ENCODE measurements at places on chromosomes 2 and 18.

DNA sequence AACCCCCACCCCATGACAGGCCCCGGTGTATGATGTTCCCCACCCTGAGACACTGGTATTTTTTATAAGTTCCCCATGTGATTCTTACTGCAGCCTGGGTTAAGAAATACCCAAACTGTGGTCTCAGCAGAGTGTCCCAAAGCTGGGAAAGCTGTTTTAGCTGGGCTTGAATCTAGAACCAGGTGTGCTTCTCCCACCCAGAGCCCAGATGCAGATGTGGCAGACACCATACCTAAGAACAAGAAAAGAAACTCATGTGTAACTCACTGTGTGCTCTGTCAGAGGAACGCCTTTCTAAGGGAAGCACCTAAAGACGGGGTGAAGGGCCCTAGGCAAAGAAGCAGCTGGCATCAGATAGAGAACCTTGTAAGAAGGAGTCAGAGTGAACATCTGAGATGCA, 23.9 kb downstream of the DOK1 start:
- no peak for DNase-seq

DNA sequence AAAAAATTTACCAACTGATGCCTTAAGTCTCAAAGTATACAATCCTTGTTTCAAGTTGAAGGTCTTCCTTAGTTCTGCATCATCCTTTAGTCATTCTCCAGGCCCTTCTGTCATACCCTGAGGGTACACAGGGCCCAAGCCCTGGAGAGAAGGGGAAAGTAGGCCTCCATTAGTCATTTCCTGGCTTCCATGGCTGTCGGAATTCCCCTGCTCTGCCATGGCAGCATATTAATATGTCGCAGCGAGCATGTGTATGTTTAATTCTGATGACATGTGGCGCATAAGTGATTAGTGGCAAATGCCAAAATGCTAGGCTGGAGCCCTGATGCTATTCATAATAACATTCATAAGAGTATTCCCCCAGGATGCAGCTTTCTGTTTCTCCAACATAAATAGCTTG, 22.1 kb downstream of the GPR39 start:
- no peak for DNase-seq

- DNase-seq: no peak
Observed at GRCh38 chr2:239724194-239724849, 300.8 kb downstream of the NDUFA10 start.

DNA sequence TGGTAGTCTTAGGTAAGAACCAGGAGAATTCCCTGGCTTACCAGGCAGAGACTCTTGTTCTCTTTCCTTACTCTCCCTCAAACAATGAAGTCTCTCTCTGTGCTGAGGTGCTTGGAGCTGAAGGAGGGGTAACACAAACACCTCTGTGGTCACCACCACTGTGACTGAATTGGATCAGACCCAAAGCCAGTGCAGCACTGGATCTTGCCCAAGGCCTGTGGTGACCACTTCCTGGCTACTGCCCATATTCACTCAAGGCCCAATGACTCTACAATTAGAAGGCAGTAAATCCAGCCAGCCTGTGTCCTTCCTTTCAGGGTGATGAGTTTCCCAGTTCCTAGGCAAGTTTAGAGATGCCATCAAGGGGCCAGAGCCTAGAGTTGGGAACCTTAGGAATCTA, 706.8 kb downstream of the SLC4A3 start:
- no peak for DNase-seq

DNA sequence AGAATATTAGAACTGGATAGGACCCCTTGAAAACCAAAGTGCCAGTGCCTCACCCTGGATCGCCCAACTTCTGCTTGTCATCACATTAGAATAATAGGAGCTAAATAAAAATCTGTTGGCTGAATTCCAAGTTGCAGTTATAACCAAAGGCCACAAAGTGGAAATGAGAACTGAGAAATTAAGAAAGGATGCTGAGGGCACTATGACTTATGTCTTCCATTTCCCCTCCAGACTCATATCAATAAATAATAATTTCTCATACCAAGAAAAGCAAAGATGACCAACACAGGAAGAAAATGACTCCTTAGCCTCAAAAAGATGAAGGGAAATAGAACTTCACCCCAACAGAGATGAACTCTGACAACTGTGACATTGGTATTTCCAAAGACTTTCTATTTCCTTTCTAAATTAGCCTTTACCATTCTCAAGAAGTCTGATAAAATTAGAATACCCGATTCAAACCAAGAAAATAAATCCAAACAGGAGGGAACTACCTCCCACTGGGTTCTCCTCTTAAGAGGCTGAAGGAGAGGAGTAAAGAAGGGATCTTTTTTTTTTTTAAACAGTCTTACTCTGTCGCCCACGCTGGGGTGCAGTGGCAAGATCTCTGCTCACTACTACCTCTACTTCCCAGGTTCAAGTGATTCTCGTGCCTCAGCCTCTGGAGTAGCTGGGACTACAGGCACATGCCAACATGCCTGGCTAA, 46.5 kb upstream of the EPG5 start:
- DNase-seq: no peak

- no peak for DNase-seq
Observed at GRCh38 chr18:74184875-74185274, 36.6 kb downstream of the TIMM21 start.

GRCh38 chr2:195477248-195477995, 179.6 kb upstream of the SLC39A10 start:
- DNase-seq: no peak

DNA sequence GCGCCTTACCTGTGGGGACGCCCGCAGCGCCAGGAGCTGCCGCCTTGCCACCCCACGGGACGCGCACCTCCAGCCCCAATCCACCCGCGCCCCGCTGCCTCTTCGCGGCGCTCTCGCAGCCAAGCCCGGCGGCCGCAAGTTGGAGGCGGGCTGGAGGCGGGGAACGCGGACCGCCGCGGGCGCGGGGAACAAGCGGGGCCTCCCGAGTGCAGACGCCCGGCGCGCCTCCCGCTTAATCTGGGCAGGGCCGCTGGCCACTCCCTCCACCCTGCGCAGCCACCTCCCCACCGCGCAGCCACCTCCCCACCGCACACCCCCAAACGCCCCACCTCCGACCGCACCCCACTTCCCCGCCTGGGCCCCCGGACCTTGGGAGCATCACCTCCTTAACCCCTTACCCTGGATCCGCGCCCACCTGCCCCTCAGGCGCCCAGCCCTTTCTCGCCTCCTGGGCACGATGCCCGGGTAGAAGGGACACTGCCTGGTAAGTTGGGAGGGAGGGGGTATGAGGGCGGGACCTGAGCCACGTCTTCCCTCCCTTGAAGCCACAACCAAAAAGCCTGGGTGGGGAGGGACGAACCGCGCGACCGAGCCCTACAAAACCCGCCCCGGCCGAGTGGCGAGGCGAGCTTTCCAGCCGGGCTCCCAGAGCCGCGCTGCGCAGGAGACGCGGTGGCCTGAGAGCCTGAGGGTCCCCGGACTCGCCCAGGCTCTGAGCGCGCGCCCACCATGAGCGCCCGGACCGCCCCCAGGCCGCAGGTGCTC, at the start of the genes COL4A3 and COL4A4:
Gene COL4A3 (plus strand): TSS at position 627 of the 765 bp plus-strand sequence. CDS start 103 bp downstream, at position 730.
Gene COL4A4 (minus strand): TSS at position 208 of the 765 bp plus-strand sequence. CDS start 16,722 bp downstream, outside the sequence.
- no peak for DNase-seq

DNA sequence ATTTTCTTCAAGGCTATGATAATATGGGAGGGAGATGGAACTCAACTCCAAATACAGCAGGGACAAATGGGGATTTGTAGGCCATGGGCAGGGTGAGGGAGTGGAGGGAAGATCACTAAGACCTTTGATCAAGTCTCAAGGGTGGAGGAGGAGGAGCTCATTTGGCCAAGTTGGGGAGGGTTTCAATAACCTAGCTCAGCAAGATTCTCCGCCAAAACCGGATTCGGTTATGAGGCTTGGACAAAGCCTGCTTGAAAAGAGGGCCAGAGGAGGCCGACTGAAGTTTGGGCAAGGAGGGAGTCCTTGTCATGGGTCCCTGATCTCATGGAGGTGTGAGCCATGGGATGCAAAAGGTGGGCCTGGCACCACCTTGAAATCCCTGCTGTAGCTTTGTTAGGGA, 68.8 kb downstream of the TSN start:
- no peak for DNase-seq

DNA sequence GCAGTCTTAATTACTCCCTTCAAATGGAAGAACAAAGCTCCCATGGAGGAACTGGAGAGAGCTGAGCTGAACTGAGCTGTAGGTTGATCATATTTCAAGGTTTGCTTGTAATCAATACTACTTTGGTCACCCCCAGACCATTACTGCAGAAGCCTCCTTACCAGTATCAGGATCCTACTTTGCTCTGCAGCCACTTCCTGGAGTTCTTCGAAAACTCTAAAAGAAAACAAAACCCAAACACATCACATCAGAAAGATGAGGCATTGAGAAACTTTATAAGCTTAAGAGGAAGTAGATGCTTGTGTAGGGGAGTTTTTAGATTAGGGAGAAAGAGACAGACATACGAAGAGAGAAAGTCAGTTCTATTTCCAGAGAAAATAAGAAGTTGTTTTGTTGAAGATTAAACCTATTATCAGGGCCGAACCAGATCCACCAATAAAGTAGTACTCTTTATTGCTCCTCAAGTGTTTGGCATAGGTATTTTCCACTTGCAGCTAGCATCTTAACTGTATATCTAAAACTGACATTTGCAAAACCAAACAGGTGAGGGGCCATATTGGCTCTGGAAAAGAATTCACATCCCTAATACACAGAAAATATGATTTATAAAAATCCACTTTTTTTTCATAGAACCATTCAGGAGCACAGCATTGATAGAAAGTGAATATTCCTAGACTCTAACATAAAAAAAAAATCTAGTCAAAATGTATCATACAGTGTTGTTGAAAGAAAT, 166.9 kb upstream of the KLF7 start:
- no peak for DNase-seq

GRCh38 chr18:76565238-76566173, 70.5 kb upstream of the ZNF516 start:
- no peak for DNase-seq

- DNase-seq: no peak
Observed at GRCh38 chr2:7096726-7097352, 179.6 kb downstream of the RNF144A start.

GRCh38 chr18:79819968-79820351, 22.2 kb downstream of the KCNG2 start:
- DNase-seq: no peak

- no peak for DNase-seq
Observed at GRCh38 chr2:121736140-121736461, 574 bp downstream of the NIFK start.

GRCh38 chr2:151851761-151852160, 23.5 kb upstream of the ARL5A start:
- DNase-seq: no peak

GRCh38 chr2:20080839-20081415, 29.5 kb upstream of the LAPTM4A start:
- no peak for DNase-seq

- DNase-seq: no peak
Observed at GRCh38 chr18:11096411-11096810, 53.0 kb downstream of the PIEZO2 start.

- DNase-seq: no peak
Observed at GRCh38 chr2:20212871-20213503, 11.9 kb downstream of the SDC1 start.

DNA sequence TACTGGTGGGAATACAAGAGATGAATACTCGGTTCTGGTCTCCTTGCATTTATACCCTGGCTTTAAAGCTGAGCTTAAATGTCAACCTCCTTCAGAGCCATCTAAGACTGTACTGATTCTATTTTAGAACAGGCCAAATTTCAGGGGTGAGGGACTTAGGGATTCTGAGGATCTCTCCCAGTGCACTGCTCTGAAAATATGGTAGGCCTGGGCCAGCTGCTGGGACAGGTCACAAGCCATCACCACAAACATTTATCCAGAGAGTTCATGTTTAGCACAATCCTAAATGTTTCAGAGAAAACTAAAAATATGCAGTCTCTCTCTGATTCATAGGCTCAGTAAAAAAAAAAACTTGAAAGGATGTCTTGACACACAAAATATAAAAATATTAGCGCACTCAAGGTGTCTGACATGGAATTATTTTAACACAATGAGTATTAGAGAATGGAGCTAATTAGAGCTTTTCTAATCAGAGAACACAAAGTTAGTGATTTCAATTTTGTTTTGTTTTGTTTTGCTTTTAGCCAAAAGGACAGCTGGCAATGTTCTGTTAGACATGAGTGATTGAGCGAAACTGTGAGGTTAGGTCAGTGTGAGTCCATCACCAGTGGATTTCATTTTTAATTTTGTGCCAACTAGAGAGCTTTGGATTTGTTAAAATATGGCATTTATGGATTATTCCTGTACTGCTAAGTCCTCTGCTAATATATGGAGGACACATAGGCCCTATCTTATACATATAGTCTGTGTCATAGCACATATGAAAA, 38.8 kb downstream of the MFSD6 start:
- no peak for DNase-seq

- DNase-seq: no peak
Observed at GRCh38 chr2:228983700-228984099, 287.4 kb downstream of the PID1 start.

DNA sequence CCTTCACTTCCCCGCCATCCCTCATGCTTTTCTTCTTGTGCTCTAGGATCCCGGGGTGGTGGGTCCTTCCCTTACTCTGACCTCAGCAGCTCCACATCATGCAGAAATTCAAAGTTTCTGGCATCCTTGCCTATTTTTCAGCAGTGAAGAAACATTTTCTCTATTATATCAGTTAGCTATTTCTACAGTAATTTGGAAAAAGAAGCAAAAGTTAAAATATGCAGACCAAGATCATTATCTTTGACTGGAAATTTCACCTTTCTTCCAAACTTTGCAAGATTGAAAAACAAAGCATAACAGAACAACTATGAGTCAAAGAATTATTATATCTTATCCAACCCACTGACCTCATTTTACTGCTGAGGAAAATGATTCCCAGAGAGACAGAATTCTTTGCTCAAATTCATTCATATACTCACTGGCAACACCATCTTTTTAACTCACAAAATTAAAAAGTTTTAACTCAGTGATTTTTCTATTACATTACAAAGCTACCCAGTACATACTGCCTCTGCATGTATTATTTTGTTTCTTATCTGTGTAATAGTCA, 40.5 kb downstream of the ANTXR1 start:
- DNase-seq: no peak

DNA sequence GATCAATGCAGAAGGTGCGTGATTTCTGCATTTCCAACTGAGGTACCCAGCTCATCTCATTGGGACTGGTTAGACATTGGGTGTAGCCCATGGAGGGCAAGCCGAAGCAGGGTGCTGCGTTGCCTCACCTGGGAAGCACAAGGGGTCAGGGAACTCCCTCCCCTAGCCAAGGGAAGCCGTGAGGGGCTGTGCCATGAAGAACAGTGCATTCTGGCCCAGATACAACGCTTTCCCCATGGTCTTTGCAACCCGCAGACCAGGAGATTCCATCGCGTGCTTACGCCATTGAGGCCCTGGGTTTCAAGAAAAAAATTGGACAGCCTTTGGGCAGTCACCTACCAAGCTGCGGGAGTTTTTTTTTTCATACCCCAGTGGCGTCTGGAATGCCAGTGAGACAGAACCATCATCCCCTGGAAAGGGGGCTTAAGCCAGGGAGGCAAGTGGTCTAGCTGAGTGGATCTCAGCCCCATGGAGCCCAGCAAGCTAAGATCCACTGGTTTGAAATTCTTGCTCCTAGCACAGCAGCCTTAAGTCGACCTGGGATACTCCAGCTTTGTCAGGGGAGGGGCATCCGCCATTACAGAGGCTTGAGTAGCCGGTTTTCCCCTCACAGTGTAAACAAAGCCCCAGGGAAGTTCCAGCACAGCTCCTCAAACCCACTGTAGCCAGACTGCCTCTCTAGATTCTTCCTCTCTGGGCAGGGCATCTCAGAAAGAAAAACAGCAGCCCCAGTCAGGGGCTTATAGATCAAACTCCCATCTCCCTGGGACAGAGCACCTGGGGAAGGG, 21.7 kb downstream of the TFPI start:
- no peak for DNase-seq
